ENCODE measurements at places on chromosomes 16 and 17.

- no peaks in the 10 kb centered on the region for H3K27me3 ChIP-seq
- H3K4me3 ChIP-seq: no peak overlapping the region
- H3K27ac ChIP-seq: no peak overlapping the region
- no peak for DNase-seq
- no peaks in the 10 kb centered on the region for H3K4me1 ChIP-seq
Measured at GRCh38 chr17:63178530-63178929, 212.5 kb downstream of the TANC2 start.

GRCh38 chr16:84496991-84497390, 7.5 kb downstream of the MEAK7 start:
- DNase-seq: no peak
- H3K4me1 ChIP-seq: no peaks in the 10 kb centered on the region
- H3K36me3 ChIP-seq: peaks cover 71% of the 10 kb centered on the region
- H3K27ac ChIP-seq: no peak overlapping the region
- no peak overlapping the region for H3K4me3 ChIP-seq
- no peaks in the 10 kb centered on the region for H3K27me3 ChIP-seq

- H3K4me3 ChIP-seq: no peak overlapping the region
- H3K36me3 ChIP-seq: peaks cover 95% of the 10 kb centered on the region
- no peak for DNase-seq
- H3K27me3 ChIP-seq: no peaks in the 10 kb centered on the region
- no peak overlapping the region for H3K27ac ChIP-seq
- no peaks in the 10 kb centered on the region for H3K4me1 ChIP-seq
Measured at GRCh38 chr16:70370924-70371323, 24.2 kb downstream of the DDX19A start.

DNA sequence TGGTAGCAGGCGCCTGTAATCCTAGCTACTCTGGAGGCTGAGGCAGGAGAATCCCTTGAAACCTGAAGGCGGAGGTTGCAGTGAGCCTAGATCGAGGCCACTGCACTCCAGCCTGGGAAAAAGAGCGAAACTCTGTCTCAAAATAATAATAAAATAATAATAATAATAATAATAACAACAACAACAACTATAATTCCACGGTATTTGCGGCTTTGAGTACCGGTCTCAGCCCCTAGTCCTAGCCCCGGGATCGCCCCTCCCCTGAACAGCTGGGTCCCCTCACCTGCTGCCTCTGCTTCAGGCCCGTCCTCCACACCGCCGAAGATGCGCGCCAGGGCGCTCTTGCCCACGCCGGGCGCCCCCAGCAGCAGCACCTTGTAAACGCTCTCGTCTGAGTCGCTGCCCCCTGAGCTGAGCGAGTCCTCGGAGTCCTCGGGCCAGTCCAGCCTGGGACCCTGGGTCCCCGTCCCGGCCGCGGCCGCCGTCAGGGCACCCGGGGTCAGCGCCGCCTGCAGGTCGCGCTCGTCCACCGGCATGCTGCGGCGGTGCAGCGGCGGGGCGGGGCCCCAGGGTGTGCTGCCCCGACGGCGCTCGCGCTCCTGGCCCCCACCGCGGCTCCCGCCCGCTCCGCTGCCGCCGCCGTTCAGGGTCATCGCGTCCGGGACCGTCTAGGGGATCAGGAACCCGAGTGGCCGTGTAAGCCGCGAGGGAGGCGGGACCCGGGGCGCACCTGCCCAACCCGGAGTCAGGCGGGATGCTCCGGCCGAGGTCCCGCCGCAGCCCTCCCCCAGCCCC, 611 bp downstream of the RRAD start:
- peak; percentile 70 for DNase-seq
- peak overlapping the region; percentile 86 for H3K27ac ChIP-seq
- H3K4me1 ChIP-seq: no peaks in the 10 kb centered on the region
- peak overlapping the region; percentile 54 for H3K4me3 ChIP-seq
- H3K27me3 ChIP-seq: peaks cover 39% of the 10 kb centered on the region
- peaks cover 7% of the 10 kb centered on the region for H3K36me3 ChIP-seq

All from heart left ventricle (tissue), 16 donors.